ENCODE measurements at places on chromosomes 2 and 18.

DNA sequence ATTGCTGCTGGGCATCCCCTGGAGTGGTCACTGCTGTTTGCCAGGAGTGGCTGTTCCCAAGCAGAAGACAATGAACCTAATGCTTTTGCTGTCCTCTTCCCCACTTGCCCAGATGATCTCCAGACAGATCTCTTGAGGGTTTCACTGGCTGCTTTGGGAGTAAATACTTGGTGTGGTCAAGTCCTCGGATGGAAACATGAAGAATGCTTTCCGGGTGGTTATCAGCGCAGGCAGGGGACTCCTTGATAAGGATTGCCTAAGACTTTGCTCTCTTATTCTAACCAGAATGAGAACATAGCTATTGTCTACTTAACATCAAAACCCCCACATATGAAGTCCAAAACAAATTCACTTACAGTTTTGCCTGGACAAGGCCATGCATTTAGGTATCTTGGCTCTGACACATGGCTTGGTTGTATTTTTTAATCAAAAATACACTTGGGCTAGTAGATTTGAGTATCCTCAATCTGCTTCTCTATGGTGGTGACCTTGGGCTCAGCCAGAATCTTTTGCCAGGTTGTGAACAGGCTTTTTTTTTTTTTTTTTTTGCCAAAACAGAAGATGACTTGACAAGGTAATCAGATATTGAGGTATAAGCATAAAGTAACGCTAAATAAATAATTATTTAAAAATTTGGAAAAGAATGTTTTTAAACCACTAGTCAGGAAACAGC lies 34.8 kb upstream of the MYO3B start:
- no peak for DNase-seq

GRCh38 chr2:240895656-240896388 lies at the start of gene MAB21L4:
MAB21L4 (minus strand) TSS chr2:240896156; CDS start chr2:240895997, 159 bp downstream.
- no peak for DNase-seq

- DNase-seq, result no peak
These were observed 38.4 kb downstream of the PPM1B start for GRCh38 chr2:44207102-44207501.

DNA sequence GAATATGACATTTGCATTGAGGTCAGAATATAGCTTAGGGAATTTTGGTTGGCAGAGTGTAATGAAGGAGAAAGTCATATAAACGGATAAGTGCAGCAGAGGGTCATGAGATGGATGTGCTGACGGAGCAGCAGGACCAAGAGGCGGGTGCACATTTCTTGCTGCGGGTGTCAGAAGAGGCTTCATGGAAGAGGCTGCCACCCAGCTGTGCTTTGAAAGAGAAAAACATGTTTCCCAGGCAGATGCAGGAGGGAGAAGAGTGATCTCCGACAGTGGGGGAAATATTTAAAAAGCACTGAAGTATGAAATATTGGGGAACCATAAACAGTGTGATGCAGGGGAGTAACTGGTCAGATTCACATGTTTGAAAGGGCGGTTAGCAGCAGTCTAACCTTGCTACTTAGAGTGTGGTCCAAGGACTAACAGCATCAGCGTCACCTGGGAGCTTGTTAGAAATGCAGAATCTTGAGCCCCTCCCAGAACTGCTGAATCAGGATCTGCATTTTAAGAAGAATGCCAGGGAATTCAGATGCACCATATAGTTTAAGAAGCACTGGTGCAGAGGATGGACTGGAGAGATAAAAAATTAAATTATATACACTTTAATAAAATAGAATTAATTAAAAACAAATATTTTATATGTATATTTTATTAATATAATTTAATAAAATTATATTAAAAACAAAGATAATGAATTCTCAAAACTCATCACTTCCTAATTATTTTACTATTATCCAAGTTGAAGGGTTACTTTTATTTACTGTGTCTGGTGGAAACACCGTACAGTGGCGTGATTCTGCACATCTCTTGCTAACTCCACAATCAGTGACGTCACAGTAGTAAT lies 36.1 kb upstream of the SCYGR1 start:
- DNase-seq, result no peak

DNA sequence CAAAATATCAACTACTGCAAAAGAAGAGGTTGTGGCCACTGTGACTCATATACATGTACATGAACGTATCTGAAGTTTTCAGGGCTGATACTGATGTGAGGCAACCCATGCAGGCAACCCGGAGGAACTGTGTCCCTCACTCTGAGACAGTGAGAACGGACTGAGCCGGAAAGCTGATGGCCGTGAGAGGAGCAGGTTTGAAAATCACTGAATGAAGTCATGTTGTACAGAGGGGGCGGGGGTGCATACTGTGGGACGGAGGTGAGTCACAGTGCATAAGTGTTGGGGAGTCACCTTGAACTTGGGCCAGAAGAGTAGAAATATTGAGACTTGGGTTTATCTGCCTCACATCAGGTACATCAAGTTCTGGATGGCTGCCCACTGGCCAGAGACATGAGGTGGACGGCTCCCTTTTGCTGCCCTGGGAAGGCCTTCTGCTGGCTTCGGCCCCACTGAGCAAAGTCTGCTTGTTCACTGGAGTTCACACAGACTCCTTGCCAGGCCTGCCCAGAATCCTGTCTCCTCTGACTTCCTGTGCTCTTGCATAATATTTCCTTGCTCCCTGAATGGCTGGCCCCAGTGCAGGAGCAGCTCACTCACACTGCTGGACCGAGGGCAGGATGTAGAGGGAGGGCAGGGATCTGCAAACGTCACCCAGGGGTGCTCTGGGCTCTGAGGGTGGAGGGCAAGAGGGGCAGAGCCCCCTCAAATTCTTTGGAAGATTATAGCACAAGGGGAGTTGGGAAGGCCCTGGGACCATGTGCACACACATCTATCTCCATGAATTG lies 18.1 kb downstream of the EPAS1 start:
- no peak for DNase-seq

Measured in activated effector memory CD4-positive, alpha-beta T cell treated with anti-CD3 and anti-CD28 coated beads, Interleukin-2, amount 50 U/mL, for 16 hours (primary cell).